Ecto neural progenitor cell (in vitro differentiated cells): ENCODE measurements at places on chromosomes 13 and 19.
A peak's percentile ranks its signal among the peaks of the same experiment; 100 is the strongest.

DNA sequence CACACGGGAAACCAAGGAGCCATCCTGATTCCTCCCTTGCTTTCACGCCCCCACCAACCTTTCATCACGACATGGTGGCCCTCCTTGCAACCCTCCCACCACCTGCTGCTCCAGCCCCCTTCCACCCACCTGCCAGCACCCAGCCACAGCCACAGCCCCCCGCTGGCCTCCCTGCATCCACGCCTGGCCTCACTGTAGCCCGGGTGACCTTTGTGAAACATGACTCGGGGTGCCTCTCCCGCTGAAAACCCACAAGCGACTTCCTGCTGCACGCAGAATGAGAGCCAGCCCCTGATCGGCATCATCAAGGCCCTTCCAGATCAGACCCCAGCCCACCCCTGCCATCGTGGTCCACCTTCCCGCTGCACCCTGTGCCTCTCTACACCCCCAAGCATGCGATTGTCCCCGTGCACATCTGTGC, 14.9 kb downstream of the POP4 start:
- no peak for DNase-seq

DNA sequence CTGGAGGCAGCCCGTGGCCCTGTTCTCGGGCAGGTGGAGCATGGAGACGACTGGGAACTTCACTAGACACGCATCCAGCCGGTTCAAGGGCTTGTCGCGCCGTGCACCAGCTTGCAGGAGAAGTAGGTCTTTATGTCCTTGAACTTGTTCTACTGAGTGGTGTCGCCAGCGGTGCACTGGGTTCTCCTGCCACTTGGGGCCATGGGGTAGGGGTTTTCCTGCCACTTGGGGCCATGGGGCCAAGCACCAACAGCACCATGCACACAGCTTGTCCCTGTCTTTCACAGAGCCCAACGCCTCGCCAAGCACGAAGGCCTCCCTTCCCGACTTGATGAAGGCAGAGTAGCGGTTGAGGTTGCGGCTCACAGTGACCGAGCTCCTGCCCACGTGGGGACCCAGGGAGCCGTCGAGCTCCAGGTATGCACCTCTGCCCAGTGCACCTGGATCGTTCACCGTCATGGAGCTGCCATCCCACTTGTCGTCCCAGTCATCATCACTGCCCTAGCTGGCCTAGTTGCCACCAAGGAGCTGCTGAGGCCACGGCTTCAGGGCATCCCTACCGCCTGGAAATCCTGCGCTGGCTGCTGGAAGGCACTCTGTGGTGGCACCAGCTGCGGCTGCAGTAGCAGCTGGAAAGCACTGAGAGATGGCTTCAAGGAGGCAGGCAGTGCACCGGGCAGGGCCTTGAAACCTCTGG, 40.5 kb upstream of the TPM4 start:
- DNase-seq: no peak

DNA sequence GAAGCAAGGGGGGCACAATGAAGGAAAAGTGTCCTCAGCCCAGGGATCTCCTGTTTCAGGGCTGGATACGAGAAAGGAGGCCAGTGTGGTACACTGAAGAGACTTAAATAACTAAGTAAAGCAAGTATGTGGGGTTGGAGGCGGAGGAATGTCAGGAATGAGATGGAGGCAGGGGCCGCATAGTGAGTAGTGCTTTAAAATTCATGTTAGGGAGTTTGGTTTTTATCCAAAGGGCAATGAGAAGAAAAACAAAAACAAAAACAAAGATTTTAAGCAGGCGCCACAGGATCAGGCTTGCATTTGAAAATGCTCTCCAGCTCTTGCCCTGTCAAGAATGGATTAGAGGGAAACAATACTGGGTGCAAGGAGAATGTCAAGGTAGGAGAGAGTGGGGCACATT, 273.4 kb downstream of the DCLK1 start:
- peak; percentile 52 for DNase-seq

DNA sequence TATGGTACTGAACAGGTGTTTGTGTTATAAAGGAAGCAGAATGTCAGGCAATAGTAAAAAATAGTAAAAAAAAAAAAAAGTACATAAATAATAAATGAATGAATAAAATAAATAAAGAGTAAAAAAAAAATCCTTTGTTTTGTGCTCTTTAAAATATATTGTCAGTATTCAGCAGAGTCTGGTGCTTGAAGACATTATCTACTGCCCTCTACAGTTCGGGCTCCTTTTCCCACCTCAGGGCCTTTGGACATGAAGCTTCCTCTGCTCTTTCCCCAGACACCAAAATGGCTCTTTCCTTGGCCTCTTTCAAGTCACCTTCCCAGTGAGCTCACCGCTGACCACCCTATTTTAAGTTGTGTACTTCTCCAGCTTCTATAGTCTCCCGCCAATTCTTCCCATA, 137.5 kb downstream of the TNFRSF19 start:
- DNase-seq: no peak

GRCh38 chr19:31064491-31064890, 284.7 kb downstream of the TSHZ3 start:
- DNase-seq: no peak

- no peak for DNase-seq
Measured at GRCh38 chr13:101417043-101417406, 717 bp upstream of the NALCN start.

DNA sequence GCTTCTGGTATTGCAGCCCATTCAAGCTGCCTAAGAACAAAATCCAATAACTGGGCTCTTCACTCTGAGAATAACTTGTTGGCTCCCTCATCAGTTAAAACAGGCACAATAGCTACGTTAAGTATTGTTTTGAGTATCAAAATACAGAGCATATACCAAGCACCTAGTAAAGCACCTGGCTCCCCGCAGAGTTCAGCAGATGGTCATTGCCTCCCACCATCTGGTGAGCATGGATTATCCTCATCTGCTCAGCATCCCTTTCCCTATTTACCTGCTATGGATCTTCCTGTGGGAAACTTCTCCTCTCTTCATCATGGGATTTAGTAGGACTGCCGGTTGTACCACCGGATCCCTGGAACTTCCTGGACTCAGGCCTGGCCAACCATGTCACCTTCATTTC, 199.2 kb upstream of the MAB21L1 start:
- DNase-seq: no peak

DNA sequence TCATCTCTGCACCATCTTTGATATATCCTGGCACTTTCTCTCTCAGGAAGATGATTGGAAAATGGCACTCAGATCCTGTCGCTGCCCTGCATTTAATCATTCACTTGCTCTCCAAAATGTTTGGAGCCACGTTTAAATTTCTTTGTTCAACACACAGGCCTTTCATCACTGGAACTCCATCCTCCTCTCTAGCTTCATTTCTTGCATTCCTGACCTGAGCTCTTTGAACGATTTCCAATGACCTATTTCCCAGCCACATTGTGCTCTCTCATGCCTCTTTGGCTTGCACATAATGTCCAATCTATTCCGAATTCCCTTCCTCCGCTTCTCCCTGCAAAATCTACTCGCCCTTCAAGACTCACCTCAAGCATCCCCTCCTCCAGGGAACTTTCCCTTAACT, 287.4 kb upstream of the NBEA start:
- DNase-seq: no peak

DNA sequence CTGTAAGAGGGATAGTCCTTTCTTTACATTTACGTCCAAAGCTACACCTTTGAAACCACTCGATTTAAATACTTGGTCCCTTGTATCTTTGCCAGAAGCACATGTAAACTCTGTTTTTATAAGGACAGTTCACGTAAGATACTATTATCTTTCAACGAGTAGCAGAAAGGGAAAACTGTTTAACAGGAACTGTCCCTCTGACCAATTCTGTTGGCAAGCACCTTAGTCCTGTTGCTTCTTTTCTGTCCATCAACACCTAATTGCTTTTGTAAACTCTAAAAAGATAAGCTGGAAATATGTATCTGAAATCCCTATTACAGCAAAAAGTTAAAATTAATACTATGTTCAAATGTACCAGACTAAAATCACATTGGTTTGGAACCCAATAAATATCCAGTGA, 37.4 kb downstream of the PCDH9 start:
- no peak for DNase-seq

DNA sequence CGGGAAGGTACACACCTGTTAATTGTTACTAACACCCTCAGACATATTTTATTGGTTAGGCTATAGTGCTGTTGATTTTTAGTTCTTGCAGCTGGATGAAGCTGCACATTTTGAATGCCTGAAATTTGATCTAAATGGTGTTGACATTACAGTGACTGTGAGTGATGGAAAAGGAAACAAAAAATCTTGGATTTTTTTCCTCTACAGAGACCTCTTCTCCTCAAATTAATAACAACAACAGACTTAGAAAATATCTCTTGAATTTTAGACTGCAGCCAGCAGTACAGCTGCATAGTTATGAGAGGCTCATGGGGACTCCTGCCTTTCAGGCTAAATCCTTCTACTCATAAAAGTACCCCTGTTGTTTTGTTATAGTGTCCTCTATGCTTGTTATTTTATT, 500.5 kb upstream of the SPRY2 start:
- no peak for DNase-seq
